ENCODE measurements at places on chromosomes 1 and 21.

- no peak for DNase-seq
These were observed 27.9 kb downstream of the ANGEL2 start for GRCh38 chr1:212987702-212988322.

DNA sequence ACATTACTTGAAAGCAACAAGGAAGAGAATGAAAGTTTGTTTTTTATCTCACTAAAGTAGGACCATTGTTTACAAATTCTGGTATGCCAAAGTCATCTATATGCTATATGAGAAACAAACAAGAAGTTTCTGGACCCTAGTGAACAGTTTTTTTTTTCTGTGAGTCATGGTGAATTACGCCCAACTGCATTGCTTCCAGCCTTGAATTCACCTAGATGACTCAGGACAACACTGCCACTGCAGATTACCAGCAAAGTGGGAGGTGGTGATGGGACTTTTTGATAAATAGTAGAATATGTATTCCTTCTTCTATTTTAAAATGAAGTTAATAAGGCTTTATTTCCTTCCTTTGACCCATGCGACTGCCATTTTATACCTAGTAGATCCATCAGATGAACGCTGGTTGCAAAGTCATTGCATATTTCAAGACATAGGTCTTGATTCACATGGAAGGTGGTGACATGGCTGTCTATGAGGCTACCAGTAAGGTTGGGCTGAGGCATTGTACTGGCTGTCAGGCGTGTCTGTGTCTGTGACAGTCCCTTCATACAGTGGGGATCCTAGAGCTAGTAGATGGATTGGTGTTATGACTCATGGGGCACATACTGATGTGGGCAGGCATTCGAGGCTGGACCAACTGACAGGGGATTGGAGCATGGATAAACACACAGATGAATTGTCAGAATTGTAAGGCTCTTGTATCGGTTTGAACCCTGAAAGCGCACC is 49.1 kb upstream of the APOBEC4 start:
- no peak for DNase-seq

DNA sequence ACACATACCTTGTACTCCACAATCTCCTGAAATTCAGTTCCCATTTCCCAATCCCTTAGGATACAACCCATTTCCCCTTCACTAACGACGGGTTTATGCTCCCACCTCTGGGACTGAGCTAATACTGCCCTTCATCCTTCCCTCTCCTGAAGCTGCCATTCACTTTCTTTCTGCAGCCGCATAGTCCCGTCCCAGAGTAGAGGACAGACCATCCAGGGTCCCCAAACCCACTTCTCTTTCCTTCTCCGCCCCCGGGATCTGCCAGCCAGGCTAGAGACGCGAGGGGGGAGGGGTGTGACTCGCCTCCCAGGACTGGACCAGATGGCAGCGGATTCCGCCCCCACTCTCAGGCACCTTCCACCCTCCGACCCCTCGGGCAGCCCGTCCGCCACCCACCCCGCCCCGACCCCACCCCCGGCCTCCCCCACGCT is 679 bp downstream of the ABL2 start:
- peak; percentile 63 for DNase-seq

DNA sequence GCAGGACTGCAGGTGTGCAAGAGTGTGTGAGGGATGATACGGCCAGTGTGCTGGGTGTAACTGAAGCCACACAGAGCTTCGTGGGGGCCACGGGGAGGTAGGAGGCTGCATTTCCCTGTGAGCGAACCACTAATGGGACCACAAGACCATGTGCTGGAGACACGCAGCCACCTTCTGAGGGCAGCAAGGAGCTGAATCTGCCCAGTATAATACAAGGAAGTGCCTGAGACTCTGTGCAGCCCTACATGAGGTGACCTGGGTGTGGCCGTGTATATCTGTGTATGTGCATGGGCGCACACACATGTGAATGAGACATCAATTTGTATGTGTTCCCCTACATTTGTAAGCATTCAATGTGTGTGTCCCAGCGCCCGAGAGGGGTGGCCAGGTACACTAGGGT is 50.8 kb downstream of the CHD5 start:
- DNase-seq = peak; percentile 25

DNA sequence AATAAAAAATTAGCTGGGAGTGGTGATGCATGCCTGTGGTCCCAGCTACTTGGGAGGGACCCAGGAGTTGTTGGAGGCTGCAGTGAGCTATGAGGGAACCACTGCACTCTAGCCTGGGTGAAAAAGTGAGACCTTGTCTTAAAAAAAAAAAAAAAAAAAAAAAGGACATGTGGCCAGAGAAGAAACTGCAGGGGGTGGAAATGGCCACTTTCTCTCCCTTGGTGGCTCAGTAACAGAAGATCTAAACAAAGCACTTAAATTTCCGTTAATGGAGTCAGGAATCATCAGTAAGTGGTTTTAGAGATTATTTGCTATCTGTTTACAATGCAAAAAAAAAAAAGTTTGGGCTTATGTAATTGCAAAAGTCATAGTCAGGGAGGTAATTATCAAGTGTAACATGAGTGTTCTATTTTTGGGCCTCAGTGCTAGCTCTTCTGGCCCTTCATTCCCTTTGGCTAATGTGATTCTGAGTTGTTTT is 19.3 kb upstream of the OPRD1 start:
- DNase-seq = no peak

- DNase-seq = no peak
These were observed 558.2 kb upstream of the USP24 start for GRCh38 chr1:55773211-55773940.

GRCh38 chr1:160855181-160855981 is 7.3 kb downstream of the CD244 start:
- no peak for DNase-seq

- no peak for DNase-seq
These were observed 76.0 kb downstream of the KIAA0319L start for GRCh38 chr1:35481229-35481628.

DNA sequence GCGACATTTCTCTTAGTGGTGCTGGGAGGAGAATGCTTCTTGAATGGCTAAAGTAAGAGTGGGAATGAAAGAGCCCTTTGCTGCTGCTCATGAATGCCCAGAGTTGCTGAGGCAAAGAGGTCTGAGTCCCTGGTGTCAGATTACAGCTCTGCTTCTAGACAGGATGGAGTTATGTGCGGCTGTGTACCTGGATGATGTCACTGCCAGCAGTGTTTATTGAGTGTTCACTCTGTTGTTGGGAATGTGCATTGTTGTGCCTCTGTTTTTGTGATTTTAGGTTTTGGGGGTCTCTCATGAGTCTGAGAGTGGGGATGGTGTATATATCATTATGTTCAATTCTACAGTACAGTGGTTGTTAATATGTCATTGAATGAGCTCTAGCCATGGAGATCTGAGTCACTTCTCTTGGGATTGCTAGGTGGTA is 2.7 kb downstream of the CDC14A start:
- no peak for DNase-seq

DNA sequence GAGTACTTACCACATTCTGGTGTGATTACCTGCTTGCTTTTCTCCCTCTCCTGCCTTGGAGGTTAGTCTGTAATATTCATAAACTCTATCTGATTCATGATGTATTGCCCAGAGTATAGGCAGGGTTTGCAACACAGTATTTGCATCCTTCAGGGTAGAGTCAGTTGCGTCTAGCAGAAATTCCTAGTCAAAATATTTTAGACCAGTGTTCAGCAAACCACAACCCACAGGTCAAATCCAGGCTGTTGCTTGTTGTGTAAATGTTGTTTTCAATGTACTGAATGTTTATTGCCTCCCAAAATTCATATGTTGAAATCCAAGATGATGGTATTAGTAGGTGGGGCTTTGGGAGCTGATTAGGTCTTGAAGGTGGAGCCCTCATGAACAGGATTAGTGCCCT is 82.9 kb downstream of the NGF start:
- no peak for DNase-seq

DNA sequence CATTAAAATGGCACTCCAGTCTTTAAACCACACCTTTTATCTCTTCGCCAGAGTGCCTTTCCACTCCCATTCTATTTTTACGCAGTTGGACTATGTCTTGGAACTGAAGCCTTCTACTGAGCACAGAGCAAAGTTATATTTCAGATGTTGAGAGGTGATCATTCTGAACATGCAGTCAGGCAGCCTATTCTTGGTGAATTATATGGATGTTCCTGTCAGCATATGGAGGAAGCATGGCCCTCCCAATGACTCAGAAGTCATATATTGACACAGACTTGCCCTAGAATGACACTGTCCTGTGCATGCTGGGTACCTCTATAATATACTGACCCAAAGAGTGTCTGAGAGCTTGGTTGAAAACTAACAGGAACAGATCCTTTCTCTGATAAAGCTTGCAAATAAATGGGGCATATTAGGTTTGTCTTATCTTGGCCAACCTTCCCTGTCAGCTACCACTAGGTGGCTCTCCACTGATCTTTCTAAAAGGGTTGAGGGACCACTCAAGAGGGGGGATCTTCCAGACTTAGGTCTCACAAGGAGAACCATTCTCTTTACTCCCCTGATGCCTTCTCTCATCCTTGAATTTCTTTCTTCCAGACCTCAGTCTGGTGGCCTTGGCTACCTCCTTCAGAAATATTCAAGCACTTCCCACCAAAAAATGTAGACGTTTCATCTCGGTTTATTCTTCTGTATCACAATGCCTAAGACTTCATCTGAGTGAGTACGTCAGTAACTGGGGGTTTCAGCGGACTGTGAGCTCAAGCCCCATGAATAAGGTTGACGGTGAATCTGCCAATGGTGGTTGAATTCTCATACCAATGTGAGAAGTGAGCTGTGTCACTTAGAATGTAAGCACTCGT is 11.8 kb upstream of the ALG14 start:
- no peak for DNase-seq

DNA sequence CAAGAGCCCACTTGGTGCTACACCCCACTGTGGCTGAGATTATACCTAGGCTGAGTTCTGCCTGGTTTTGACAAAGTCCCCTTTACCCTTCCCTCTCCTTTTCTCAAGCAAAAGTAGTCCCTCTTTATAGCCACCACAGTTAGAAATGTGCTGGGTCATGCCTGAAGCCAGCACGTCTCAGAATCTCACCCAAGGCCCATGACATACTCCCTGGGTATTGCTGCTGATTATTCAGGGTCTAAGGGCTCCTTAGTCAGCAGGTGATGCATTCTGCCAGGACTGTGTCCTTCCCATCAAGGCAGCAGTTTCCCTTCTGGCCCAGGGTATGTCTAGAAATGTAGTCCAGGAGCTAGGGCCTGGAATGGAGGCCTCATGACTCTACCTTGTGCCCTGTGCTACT is 67.3 kb upstream of the COX20 start:
- DNase-seq = no peak

DNA sequence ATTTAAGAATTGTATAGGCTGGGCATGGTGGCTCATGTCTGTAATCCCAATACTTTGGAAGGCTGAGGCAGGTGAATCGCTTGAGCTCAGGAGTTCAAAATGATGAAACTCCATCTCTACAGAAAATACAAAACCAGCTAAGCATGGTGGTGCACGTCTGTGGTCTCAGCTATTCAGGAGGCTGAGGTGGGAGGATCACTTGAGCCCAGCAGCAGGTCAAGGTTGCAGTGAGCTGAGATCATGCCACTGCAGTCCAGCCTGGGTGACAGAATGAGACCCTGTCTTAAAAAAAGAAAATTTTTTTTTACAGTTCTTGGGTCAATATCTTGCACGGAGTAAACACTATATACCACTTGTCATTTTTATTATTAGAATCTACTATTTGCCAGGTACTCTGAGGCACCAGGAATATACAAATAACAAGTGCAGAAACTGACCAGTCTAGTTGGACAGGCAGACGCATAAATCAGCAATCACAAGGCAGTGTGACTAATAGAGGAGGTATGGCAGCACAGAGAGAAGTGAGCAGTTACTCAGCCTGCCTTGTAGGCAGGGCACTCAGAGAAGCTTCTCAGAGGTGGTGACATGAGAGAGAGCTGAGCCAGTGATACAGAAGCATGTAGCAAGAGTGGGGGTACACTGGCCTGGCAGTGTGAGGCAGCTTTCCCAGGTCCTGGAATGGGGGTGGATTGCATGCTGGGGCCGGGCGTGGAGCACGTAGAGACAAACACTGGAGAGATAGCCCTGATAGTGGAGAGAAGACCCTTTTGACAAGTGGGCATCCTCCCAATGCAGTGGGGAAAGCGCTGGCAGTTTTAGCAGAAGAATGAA is 8.0 kb downstream of the PHLDA3 start:
- peak; percentile 86 for DNase-seq

GRCh38 chr1:72431810-72432209 is 149.5 kb upstream of the NEGR1 start:
- no peak for DNase-seq

DNA sequence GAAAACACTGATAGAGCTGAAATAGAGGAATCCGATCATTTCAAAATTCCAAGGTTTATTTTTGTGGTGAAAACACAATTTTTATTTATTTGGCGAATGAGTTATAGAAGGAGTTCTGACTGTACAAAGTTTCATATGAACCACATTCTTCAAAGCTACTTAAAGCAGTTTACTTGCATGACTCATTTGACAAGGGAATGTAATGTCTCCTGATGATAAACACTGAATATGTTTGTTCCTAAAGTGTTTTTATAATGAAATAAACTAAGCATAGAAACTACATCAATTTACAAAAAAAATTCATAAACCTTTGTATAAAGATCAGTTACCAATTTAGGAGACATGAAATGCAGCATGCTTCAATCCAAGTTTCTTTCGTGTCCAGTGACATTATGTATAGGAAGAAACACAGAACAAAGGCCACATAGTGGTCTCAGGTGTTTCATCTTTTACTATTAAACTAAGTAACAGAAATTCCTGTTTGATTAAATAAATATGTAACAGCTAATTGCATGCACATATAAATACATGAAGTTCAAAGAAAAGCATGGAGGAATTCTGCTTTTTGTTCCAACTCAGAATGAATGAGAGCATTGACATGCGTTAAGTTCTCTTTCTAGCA is 2.5 kb downstream of the PRKACB start:
- DNase-seq = no peak

DNA sequence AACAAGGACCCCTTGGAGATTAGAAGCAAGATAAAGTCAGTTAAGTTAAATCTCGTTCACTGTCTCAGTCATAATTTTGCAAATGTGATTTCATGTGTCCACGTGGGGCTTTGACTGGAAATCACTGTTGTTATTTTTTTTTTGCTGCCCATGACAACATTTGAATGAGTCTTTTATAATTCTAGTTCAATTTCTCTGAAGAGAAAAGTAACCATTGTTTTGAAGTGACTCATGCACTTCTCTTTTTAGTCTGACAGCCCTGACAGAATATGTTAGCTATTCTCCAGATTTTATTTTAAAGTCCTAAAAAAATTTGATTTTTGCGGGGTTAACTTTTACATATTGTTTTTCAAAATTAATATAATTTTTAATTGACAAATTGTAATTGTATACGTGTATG is 30.7 kb upstream of the NLRP3 start:
- no peak for DNase-seq
